ENCODE measurements at places on chromosomes 5 and 9. TPM values are rescaled to one million over a fixed set of nuclear protein-coding genes. Genes with fewer than 3 reads are reported as not detected.

The MAP1B gene
- total RNA-seq: 0.78 TPM

The PCDHAC2 gene
- not detected for total RNA-seq

The NSD1 gene
- 55.5 TPM for total RNA-seq

The GRXCR2 gene
- not detected for total RNA-seq

The WNK2 gene
- 1.2 TPM for total RNA-seq

The TAS2R1 gene
- total RNA-seq: not detected

The PCDHA11 gene
- total RNA-seq: not detected

The RNF183 gene
- 0.39 TPM for total RNA-seq
